A549 treated with AZD2906 at 1 μM for 4 hours (cell line): ENCODE measurements at places on chromosomes 7 and 10. TPM values are rescaled to one million over a fixed set of nuclear protein-coding genes. Genes with fewer than 3 reads are reported as not detected.

Gene ASB4
- total RNA-seq = 0.12 to 0.47 TPM (median 0.15 TPM) in 5 replicates

Gene HUS1
- total RNA-seq = 16.5 to 19.8 TPM (median 17.1 TPM) in 5 replicates

Gene CCL24
- 0.18 TPM in 1 of 5 replicates, not detected in the others for total RNA-seq

Gene HECW1
- total RNA-seq = 15.3 to 20.0 TPM (median 18.4 TPM) in 5 replicates

Gene NPTX2
- 0.12 to 0.28 TPM (median 0.20 TPM) in 5 replicates for total RNA-seq

Gene EPHB4
- total RNA-seq = 38.4 to 43.1 TPM (median 40.6 TPM) in 5 replicates

Gene AGAP9
- total RNA-seq = 7.5 to 9.8 TPM (median 8.8 TPM) in 5 replicates

Gene CEP55
- 55.1 to 72.8 TPM (median 61.4 TPM) in 5 replicates for total RNA-seq

Gene GALNT17
- not detected in 5 replicates for total RNA-seq

Gene GPER1
- 1.4 to 2.0 TPM (median 1.8 TPM) in 5 replicates for total RNA-seq

Gene PRR15
- 4.6 to 7.2 TPM (median 5.2 TPM) in 5 replicates for total RNA-seq

Gene UNCX
- 0.05 to 0.06 TPM in 2 of 5 replicates, not detected in the others for total RNA-seq

Gene ANLN
- total RNA-seq = 55.7 to 91.1 TPM (median 63.6 TPM) in 5 replicates

Gene MOGAT3
- total RNA-seq = not detected in 5 replicates

Gene BCCIP
- 89.7 to 116 TPM (median 97.9 TPM) in 5 replicates for total RNA-seq

Gene GPR158
- total RNA-seq = 0.03 to 0.07 TPM (median 0.06 TPM) in 5 replicates

Gene CHST15
- 6.6 to 7.8 TPM (median 7.1 TPM) in 5 replicates for total RNA-seq

Gene TRIL
- total RNA-seq = not detected in 5 replicates

Gene FFAR4
- 0.04 to 0.14 TPM (median 0.09 TPM) in 5 replicates for total RNA-seq

Gene CRYGN
- not detected in 5 replicates for total RNA-seq

Gene SCART1
- 0.10 to 0.32 TPM (median 0.20 TPM) in 5 replicates for total RNA-seq

Gene SUGCT
- total RNA-seq = 0.64 to 1.4 TPM (median 1.1 TPM) in 5 replicates

Gene BLNK
- total RNA-seq = 0.06 TPM in 1 of 5 replicates, not detected in the others

Gene FLNC
- 3.0 to 4.3 TPM (median 3.9 TPM) in 5 replicates for total RNA-seq

Gene COL17A1
- total RNA-seq = 1.3 to 2.4 TPM (median 1.8 TPM) in 5 replicates

Gene H2BK1
- not detected in 5 replicates for total RNA-seq

Gene NPSR1
- total RNA-seq = not detected in 5 replicates

Gene OR6V1
- not detected in 5 replicates for total RNA-seq

Gene TFR2
- total RNA-seq = 2.1 to 2.8 TPM (median 2.5 TPM) in 5 replicates

Gene CFTR
- 0.03 TPM in 1 of 5 replicates, not detected in the others for total RNA-seq

Gene USP54
- total RNA-seq = 8.5 to 11.4 TPM (median 10.4 TPM) in 5 replicates

Gene LEP
- not detected in 5 replicates for total RNA-seq

Gene PMPCB
- 61.9 to 77.2 TPM (median 63.0 TPM) in 5 replicates for total RNA-seq

Gene PRKG1
- total RNA-seq = 0.01 to 0.02 TPM (median 0.01 TPM) in 3 of 5 replicates, not detected in the others

Gene CYP2W1
- not detected in 5 replicates for total RNA-seq

Gene CCDC3
- total RNA-seq = 1.0 to 1.4 TPM (median 1.2 TPM) in 5 replicates

Gene OR2A14
- total RNA-seq = not detected in 5 replicates

Gene CALML3
- not detected in 5 replicates for total RNA-seq

Gene ZNF487
- total RNA-seq = 6.7 to 7.7 TPM (median 7.0 TPM) in 5 replicates

Gene AKR1D1
- 0.03 to 0.09 TPM (median 0.05 TPM) in 3 of 5 replicates, not detected in the others for total RNA-seq

Gene CADPS2
- 0.02 to 0.06 TPM (median 0.03 TPM) in 5 replicates for total RNA-seq

Gene SPDYE2
- not detected in 5 replicates for total RNA-seq

Gene CALHM3
- 0.23 to 0.52 TPM (median 0.35 TPM) in 5 replicates for total RNA-seq

Gene KNDC1
- total RNA-seq = 0.74 to 2.0 TPM (median 1.2 TPM) in 5 replicates

Gene H2AZ2
- 206 to 263 TPM (median 253 TPM) in 5 replicates for total RNA-seq

Gene KCNIP2
- total RNA-seq = 0.35 to 0.60 TPM (median 0.47 TPM) in 5 replicates

Gene CPA1
- not detected in 5 replicates for total RNA-seq

Gene CCDC7
- 0.52 to 0.82 TPM (median 0.72 TPM) in 5 replicates for total RNA-seq

Gene SMKR1
- total RNA-seq = 7.4 to 8.4 TPM (median 7.8 TPM) in 5 replicates

Gene MNX1
- total RNA-seq = 3.2 to 4.8 TPM (median 4.8 TPM) in 5 replicates

Gene CDK14
- total RNA-seq = 0.12 to 0.34 TPM (median 0.23 TPM) in 5 replicates

Gene DOCK1
- total RNA-seq = 18.5 to 24.4 TPM (median 23.2 TPM) in 5 replicates

Gene C7orf57
- total RNA-seq = 0.29 to 0.35 TPM (median 0.33 TPM) in 5 replicates
